Testis (tissue), 5 donors: ENCODE measurements at places on chromosomes 12 and 14.

DNA sequence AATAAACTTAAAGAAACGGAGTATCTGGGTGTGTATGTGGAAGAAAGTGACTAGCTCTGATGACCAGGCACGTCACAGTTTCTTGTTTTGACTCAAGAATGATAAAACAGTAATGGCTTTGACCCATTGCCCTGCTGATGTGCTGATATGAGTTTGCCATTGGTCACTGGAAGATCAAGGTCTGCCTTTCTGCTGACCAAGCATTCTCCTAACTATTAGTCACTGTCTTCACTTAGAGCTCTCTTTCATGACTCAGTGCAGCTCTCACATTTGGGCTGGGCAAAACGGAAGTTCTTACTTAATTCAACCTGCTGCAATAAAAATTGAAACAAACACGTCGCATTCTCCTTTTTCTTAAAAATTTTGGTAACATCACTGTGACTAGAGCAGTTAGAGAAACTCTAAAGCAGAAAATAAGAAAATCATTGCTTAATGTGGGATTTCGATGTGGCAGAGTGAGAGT is 366.7 kb downstream of the BTG1 start:
- no peak for DNase-seq
- no peaks in the 10 kb centered on the region for H3K36me3 ChIP-seq
- peaks cover 12% of the 10 kb centered on the region for H3K4me1 ChIP-seq
- H3K27ac ChIP-seq: no peak overlapping the region
- H3K27me3 ChIP-seq: no peaks in the 10 kb centered on the region

- no peaks in the 10 kb centered on the region for H3K27me3 ChIP-seq
- H3K4me1 ChIP-seq: peaks cover 7% of the 10 kb centered on the region
- DNase-seq: no peak
- no peak overlapping the region for H3K27ac ChIP-seq
- no peaks in the 10 kb centered on the region for H3K36me3 ChIP-seq
Measured at GRCh38 chr14:58977366-58977765, 211.1 kb upstream of the DAAM1 start.

DNA sequence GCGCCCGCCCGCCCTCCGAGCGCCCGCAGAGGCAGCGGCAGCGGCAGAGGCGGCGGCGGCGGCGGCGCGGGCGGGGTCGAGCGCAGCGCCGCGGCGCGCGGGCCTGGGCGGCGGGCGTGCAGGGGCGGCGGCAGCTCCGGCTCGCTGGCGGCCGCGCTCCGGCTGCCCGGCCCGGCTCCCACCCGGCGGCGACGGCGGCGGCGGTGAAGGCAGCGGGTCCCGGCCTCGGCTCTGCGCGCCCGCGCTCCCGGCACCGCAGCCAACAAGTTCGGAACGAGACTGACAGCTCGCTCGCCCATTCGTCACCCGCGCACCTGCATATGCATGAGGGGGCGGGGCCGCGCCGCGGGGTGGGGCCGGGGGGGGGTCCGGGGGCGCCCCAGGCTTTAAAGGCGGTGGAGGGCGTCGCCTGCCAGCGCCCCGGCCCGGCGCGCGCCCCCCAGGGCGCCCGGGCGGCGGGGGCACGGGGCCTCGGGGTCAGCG is at the start of gene JAG2:
TSS of gene JAG2 (minus strand) at position 281 of the 483 bp plus-strand sequence. CDS start 356 bp downstream, outside the sequence.
- peak within 1 kb of the TSS; percentile 32 for H3K4me3 ChIP-seq
- DNase-seq: peak; percentile 82
- H3K36me3 ChIP-seq: no peaks in the 10 kb centered on the region
- H3K27ac ChIP-seq: no peak within 1 kb of the TSS

DNA sequence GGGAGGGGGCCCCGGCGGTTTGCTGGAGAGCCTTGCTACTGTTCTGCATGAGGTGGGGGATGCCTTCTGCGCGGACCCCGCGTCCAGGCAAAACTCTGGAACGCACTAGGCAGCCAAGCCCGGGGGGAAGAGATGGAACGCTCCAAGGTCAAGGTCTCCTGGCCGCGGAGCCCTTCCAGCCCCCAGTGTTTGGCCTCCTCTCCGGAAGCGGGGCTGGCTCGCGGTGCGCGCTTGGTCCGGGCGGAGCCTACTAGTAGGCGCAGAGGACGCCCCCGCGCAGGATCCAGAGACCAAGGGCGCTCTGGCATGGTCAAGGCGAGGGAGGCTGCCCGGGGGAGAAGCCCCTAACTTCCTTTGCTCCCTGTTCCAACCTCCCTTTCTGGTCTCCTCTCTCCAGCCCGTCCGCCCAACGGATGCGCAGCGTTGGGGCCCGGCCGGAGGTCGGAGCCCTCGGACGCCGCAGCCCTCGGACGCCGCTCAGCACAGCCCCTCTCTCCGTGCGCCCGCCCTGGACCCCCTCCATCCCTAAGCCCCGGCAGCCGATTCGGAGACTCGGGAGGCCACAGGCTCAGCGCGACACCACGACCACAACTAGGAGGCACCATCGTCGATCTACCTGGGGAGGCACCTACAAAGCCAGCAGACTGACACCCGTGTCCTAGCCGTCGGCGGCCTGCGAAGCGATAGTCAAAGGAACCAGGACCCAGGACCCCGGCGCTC is 669 bp upstream of the KCNK13 start:
- peak; percentile 65 for DNase-seq
- peak overlapping the region; percentile 53 for H3K4me3 ChIP-seq
- H3K36me3 ChIP-seq: no peaks in the 10 kb centered on the region
- H3K27me3 ChIP-seq: no peaks in the 10 kb centered on the region

- no peaks in the 10 kb centered on the region for H3K4me1 ChIP-seq
- no peaks in the 10 kb centered on the region for H3K27me3 ChIP-seq
- H3K4me3 ChIP-seq: no peak overlapping the region
- no peak overlapping the region for H3K27ac ChIP-seq
- H3K36me3 ChIP-seq: no peaks in the 10 kb centered on the region
Measured at GRCh38 chr12:1130571-1130970, 139.5 kb downstream of the ERC1 start.

- peak overlapping the region; percentile 86 for H3K27ac ChIP-seq
- H3K36me3 ChIP-seq: no peaks in the 10 kb centered on the region
- DNase-seq: no peak
- H3K4me3 ChIP-seq: no peak overlapping the region
- H3K27me3 ChIP-seq: no peaks in the 10 kb centered on the region
Measured at GRCh38 chr12:11814374-11814773, 164.9 kb downstream of the ETV6 start.

DNA sequence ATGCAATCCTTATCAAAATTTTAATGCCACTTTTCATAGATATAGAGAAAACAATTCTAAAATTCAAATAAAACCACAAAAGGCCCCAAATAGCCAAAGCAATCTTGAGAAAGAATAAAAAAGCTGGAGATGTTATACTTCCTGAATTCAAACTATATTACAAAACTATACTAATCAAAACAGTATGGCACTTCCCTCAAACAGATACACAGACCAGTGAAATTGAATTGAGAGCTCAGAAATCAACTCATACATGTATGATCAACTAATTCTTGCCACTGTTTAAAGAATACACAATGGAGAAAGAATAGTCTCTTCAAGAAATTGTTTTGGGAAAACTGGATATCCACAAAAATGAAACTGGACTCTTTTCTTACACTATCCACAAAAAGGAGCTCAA is 55.4 kb downstream of the FOXG1 start:
- H3K27me3 ChIP-seq: no peaks in the 10 kb centered on the region
- H3K4me3 ChIP-seq: no peak overlapping the region
- no peak for DNase-seq

GRCh38 chr12:39329018-39329417 is 113.9 kb downstream of the KIF21A start:
- no peak for DNase-seq
- peaks cover 10% of the 10 kb centered on the region for H3K4me1 ChIP-seq
- no peaks in the 10 kb centered on the region for H3K36me3 ChIP-seq

- no peaks in the 10 kb centered on the region for H3K36me3 ChIP-seq
- peak within 1 kb of the TSS; percentile 55 for H3K4me3 ChIP-seq
- no peaks in the 10 kb centered on the region for H3K4me1 ChIP-seq
- H3K27ac ChIP-seq: no peak within 1 kb of the TSS
- DNase-seq: peak; percentile 62
Measured at GRCh38 chr12:459430-460258, at the start of gene B4GALNT3. Gene B4GALNT3 (plus strand): TSS chr12:459939. CDS start chr12:460377, 438 bp downstream.

DNA sequence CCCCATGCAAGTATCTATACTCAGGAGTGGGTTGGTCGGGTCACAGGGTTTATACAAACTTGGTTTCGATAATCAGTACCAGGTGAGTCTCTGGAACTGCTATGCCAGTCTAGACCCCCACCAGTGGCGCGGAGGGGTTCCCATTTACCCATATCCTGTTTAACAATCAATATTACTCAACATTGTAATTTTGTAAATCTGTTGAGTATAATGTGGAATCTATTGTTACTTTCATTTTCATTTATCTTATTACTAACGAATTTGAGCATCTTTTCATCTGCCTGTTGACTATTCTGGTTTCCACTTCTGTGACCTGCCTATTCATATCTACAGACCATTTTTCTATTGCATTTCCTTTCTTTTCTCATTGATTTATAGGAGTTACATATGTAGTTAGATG is 275.2 kb upstream of the CRY1 start:
- no peaks in the 10 kb centered on the region for H3K27me3 ChIP-seq
- no peak overlapping the region for H3K27ac ChIP-seq
- H3K4me3 ChIP-seq: no peak overlapping the region
- no peak for DNase-seq

GRCh38 chr12:53483225-53483978 is 15.9 kb downstream of the MAP3K12 start:
- no peak overlapping the region for H3K27ac ChIP-seq
- no peaks in the 10 kb centered on the region for H3K27me3 ChIP-seq
- peaks cover 14% of the 10 kb centered on the region for H3K4me1 ChIP-seq
- no peak overlapping the region for H3K4me3 ChIP-seq
- DNase-seq: no peak
